ENCODE measurements at places on chromosomes 2 and 18.

DNA sequence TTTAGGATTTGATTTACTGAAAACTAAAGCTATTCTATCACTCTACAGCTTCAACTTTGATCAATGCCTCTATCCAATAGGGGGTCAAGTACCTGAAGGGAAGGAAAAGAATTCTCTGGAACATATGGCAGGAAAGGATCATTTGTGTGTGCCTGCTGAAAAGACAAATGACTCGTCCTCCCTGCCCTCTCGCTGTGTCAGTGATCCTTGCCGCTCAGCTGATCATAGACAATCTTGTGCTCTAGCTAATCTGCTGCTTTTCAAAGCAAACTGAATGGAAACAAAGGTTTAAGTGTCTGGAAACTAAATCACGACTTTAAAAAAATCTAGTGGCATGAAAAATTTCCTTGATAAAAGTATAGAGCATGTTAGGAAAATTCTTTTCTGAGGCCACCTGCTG is 75.6 kb upstream of the CPO start:
- no peak for DNase-seq

GRCh38 chr18:25974630-25975077 is 115.8 kb downstream of the SS18 start:
- no peak for DNase-seq

GRCh38 chr18:7958897-7959146 is 391.7 kb downstream of the PTPRM start:
- no peak for DNase-seq

DNA sequence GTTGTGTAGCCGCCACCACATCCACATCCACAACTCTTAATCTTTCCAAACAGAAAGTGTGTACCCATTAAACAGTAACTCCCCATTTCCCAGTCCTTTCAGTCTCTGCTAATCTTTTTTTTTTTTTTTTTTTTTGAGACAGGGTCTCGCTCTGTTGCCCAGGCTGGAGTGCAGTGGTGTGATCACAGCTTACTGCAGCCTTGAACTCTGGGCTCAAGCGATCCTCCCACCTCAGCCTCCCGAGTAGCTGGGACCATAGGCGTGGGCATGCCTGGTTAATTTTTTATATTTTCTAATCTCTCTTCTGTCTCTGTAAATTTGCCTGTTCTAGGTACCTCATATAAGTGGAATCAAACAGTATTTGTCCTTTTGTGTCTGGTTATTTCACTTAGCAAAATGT is 3.6 kb downstream of the EIF2AK2 start:
- DNase-seq: no peak

- DNase-seq: no peak
These were observed 326.2 kb upstream of the SOX11 start for GRCh38 chr2:5365871-5366461.

- no peak for DNase-seq
These were observed 114.7 kb upstream of the CYP1B1 start for GRCh38 chr2:38190542-38191218.

DNA sequence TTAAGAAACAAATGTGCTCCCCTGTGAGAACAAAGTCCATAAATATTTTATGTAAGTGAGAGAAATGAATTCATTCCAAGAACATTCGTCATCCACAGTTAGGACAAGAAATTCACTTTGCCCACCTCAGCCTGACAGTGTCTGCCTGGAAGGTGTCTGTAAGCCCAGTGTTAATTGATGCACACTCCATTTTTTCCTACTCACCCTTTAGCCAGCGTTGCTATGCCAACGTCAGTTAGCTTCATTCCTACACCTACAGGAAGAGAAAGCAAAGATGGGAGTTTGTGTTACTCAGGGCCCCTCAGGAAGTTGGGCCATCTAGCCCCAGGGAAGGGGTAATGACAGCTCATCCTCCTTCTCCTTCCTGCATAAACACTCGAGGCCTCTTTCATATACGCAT is 131.0 kb downstream of the ALPK2 start:
- DNase-seq: no peak

DNA sequence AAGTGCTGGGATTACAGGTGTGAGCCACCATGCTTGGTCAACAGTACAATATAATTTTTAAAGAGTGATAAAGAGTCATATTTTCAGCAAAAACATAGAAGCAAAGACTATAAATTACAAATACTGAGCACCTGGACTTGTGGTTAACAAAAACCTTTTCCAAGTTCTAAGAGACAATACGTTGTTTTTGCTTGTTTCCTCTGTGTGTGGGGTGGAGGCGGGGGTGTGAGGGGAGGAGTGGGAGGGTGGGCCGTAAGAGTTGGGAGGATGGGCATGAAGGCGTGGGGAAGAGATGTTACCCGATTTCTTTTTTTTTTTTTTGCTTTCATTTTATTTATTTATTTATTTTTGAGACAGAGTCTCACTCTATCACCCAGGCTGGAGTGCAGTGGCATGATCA is 78.0 kb upstream of the WIPF1 start:
- no peak for DNase-seq

DNA sequence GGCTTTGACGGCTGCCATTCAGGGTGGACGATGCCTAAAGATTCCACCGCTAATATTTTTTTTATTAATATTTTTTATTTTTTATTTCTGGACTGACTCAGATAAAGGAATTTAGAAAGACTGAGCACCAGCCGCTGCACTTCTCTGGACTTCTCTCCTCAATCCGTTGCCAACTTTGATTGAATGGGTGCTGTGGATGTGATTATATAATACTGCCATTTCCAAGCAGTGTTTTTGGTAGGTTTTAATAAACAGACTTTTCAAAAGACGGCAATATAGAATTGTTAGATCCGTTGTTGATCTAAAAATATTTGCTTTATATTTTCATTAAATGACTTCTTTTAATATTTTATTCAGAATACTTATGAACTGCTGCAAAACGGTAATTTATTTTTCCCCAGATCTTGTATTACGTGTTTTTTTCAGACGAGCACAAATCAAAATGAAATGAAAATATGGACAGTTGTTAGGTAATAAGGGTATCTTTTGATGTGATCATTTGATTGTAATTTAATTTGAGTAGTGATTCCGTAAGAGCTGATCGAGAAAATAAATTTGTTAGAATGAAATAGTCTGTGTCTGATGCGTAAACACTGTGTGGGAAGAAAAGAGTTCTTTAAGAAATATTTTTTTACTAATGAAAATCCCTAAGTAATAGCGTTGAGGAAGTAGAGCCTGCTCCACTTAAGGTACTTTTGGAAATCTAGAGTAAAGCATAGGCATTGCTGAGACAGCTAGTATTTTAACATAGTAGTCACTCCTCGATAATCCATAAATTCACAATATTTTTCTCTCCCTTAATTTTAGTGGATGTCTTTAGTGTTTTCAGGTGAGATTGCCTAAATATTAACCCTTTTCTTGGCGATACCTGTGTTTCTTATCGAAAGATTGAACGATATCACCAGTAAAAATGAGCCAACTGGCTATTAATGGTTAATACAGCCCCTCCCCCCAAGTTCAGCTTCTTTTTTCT is 4.4 kb downstream of the POU3F3 start:
- no peak for DNase-seq

DNA sequence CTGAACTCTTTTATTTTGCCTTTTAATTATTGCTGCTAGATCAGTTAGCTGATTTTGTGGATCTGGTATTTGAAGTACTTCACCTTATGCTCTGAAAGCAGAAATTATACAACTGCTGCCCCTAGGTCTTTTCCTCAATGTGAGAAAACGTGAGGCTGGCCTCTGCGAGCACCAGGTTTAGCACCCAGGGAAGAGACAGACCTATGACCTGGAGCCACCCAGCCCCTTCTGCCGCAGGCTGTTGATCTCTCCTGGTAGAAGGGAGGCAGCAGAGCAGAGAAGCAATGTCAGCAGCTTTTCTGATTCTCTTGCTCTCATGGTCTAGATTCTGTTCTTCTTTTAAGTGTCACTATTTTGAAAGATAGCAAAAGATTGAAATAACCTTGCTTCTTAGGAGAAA is 19.9 kb downstream of the TRAPPC12 start:
- DNase-seq: no peak

GRCh38 chr18:28485918-28486317 is 309.0 kb upstream of the CDH2 start:
- no peak for DNase-seq

GRCh38 chr2:178295906-178296305 is 101.6 kb downstream of the OSBPL6 start:
- no peak for DNase-seq

DNA sequence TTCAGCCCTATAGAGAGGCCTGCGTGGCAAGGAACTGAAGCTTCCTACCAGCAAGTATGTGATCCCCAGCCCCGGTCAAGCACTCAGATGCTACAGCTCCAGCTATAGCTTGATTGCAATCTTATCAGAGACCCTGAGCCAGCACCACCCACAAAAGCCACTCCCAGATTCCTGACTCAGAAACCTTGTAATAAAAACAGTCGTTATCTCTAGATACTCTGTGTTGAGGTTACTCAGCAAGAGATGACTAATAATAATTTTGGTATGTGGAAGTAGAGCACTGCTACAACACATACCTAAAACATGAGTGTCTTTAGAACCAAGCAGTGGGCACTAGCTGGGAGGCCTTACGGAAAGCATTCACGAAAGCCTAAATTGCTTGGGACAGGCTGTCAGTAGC is 216.9 kb downstream of the UXS1 start:
- DNase-seq: no peak

DNA sequence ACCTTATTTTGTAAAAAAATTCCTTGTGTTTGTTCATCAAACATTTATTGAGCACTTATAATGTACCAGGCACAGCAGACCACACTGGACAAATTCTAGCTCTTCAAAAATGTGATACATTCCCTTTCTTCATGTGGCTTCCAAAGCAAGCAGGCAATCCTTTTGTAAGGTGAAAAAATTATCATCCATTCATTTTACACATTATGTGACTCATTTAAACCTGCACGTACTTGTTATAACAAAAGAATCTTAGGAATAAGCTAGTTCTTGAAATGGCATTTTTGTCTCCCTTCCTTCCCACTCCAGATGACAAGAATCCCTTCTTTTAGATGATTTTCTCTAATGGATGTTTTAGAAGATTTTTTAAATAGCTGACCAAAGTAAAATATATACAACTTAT is 104.6 kb downstream of the KLF7 start:
- no peak for DNase-seq

GRCh38 chr2:43754180-43754579 is 19.7 kb upstream of the DYNC2LI1 start:
- no peak for DNase-seq

GRCh38 chr2:157777427-157777826 is 98.7 kb downstream of the ACVR1 start:
- peak; percentile 39 for DNase-seq

DNA sequence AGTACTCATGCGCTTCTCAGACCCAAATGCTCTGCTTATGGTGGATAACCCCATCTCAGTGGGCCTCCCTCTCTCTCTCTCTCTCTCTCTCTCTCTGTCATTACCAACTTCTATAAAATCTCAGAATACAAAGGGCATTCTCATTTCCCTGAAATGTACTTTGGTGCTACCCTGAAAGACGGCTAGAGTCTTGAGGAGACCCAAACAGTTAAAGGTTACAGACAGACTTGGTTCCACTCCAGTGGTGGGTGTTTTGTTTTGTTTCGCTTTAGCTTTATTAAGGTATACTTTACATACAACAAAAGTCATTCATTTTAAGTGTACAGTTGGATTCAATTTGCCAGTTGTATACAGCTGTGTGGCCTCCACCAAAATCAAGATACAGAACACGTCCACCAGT is 60.9 kb downstream of the BCL11A start:
- no peak for DNase-seq

DNA sequence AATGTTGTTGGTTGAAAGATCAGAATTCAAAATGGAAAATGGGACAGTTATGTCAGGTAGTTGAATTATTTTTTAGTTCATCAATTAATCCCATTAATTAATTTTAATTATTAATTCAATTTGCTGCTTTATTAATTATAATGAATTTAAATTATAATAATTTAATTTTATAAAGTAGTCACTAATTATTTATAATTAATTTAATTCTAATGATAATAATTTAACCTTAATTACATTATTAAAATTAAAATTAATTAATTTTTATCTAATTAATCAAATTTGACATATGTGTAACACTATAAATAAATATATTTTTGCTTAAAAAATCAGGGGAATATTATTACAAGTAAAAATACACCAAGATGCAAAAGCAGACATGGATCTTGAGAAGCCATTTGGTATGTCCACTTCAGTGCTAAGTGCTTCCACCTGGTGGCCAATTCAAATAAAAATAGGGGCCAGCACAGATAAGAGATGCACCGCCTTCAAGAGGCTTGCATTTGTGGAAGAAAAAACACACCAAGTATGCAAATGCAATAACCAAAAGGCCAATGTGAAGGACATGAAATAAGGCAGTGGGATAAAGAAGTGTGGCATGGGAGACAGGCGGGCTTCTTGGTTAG is 73.2 kb downstream of the MBP start:
- peak; percentile 16 for DNase-seq

GRCh38 chr2:134906726-134907125 is 11.9 kb upstream of the CCNT2 start:
- DNase-seq: no peak

DNA sequence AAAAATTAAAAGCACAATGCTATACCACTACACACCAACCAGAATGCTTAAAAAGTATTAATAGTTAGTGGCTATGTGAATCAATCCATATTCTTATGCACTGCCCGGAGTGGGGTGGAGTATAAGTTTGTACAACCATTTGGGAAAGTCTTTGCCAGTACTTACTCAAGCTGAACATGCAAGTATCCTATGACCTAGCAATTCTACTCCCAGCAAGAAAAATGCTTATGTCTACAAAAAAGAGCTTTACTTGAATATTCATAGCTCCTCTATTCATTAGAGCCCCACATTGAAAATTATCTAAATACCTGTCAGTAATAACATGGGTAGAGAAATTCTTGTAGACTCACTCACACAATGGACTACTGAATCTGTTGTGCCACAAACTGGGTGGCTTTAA is 21.4 kb upstream of the CNOT11 start:
- DNase-seq: no peak

- DNase-seq: no peak
These were observed 609.5 kb upstream of the SLC8A1 start for GRCh38 chr2:41061356-41061755.

DNA sequence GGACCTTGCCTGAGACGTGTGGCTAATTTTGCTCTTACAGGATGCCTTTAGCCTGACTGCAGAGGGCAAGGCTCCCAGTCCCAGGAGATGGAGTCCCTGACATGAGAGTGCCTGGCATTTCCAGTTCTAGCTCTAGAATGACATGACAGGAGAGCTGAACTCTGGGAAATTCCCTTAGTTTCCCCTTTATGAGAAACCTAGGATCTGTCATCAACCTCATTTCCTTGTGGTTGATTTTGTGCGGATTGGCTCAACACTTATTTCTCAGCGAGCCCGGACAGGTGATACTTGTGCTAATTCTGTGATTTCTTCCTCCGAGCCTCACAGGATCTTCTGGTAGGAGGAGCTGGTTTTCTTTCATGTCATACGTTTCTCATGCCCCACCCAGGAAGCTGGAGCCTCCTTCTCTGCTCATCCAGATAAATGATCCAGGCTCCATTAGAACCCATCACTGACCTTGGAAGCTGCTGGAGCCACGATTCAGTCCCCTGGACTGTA is at the start of gene IL36G:
Gene IL36G (plus strand): TSS at position 448 of the 498 bp plus-strand sequence. CDS start 633 bp downstream, outside the sequence.
- DNase-seq: no peak

DNA sequence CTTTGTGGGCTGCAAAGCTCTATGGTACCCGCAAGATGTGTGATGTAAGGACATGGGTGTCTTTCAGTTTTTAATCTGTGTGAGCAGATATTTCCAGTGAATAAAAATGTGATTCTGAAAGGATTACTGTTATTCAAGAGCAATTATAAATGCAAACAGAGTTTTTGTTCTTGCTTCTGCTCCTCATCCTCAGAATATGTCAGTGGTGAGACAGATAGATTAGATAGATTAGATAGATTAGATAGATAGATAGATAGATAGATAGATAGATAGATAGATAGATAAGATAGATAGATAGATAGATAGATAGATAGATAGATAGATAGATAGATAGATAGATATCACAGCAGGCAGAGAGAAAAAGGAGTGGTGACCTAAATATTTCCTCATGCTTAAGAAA is 142.6 kb downstream of the RTN4 start:
- no peak for DNase-seq
